ENCODE measurements at places on chromosomes 1 and 21.

DNA sequence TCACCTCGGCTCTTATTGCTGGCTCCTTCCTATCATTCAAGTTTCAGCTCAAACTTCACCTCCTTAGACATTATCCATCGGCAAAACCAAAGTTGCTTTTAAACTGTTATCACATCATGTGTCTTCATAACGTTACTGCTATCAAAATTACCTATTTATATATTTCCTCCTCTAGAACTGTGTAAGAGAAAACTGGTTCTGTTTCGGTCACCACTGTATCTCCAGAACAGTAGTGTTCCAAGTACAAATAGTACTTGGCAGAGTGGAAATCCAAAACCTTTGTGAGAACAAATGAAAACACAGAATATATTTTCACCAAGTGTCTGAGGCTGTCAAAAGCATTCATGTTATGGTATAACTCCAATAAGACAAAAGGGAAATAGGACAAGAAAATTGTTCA is 9.1 kb downstream of the ZRANB2 start:
- DNase-seq, result no peak

GRCh38 chr1:220684890-220685289 is 5.3 kb upstream of the C1orf115 start:
- peak; percentile 17 for DNase-seq

GRCh38 chr1:54485416-54485815 is 62.6 kb upstream of the ACOT11 start:
- no peak for DNase-seq

DNA sequence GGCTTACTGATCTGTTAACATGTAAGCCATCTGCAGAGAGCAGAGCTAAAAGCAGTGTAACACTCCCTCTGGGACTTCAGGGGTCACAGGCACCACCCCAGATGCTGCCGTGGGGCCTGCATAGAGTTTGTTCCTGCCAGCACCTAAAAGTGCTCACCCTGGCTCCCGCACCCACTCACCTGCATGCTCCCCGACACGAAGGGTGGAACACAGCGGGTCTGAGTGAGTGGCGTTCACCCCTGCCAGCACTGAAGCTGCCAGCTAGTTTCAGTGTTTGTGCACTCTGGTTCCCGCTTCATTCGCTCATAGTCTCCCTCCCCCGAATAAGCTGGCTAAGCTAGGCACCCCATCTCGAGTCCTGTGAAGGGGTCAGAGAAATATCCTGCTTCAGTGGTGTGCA is 1681.0 kb downstream of the NCAM2 start:
- peak; percentile 9 for DNase-seq

GRCh38 chr1:195686764-195687163 is 921.5 kb downstream of the KCNT2 start:
- DNase-seq, result no peak

- DNase-seq, result no peak
Measured at GRCh38 chr21:28068455-28069358, 924.0 kb downstream of the LTN1 start.

DNA sequence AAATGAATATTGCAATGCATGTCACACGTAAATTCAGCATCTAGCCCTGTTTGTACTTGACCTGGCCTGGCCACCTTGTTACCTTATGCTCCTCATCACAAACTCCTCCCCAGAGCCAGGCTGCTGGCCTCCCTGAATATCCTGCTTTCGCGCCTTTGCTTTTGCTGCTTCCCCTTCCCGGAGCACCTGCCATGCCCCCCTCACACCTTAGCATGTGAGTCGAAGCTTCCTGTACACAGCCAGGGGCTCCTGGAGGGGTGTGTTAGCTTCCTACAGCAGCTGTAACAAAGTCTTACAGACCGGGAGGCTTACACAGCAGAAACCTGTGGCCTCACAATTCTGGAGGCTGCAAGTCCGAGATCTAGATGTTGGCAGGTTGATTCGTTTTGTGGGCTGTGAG is 60.1 kb downstream of the TLR5 start:
- no peak for DNase-seq

GRCh38 chr1:50633465-50633864 is 210.2 kb upstream of the DMRTA2 start:
- DNase-seq, result peak; percentile 28

- DNase-seq, result peak; percentile 60
Measured at GRCh38 chr21:34129039-34129891, 55.9 kb downstream of the MRPS6 start.

GRCh38 chr1:54551891-54552290 is 3.9 kb downstream of the ACOT11 start:
- DNase-seq, result no peak

- DNase-seq, result no peak
Measured at GRCh38 chr1:2061065-2061778, 11.0 kb downstream of the PRKCZ start.

DNA sequence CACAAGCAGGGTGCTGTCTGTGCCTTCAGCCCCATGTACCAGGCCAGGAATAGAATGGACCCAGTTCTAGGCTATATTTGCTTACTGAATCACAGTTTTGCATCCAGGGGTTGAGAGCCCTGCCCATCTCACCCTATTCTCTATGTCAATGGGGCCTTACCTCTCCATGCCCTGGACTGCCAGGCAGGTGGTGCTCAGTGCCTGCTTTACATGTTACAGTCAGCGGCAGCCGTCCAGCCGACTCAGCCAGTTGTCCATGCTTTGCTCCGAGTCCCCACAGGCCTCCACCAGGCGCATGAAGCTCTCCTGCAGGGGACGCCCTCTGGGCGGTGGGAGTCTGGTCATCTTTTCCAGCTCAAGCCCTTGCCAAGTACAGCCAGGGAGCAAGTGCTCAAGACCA is 12.2 kb upstream of the FAM167B start:
- no peak for DNase-seq

GRCh38 chr1:3028531-3029282 is 7.4 kb downstream of the ACTRT2 start:
- no peak for DNase-seq

DNA sequence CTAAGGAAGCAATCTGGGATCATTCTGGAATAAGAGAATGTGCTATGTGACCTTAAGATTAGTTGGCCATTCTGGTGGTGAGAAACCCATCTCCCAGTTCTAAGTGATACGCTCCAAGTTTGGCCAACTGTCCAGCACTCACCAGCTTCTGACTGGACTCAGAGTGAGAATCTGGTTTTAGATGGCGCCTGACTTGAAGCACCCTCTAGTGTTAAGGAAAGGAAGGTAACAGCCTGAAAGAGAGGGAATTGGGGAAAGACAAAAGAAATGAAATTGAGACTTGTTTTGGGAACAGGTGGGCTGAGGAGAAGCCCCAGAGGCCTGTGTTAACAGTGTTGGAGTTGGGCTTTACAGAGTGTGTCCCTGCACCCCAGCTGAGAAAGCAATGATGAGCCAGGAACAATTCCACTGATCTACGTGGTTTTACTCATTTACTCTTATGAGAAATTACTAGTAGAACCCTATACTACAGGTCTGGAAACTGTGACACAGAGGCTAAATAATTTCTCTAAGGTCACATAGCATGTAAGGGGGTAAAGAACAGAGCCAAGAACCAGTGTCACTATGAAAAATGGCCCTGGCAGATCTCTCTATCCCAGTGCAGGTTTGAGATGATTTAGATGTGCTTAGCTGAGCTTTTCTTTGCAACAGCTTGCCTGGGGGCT is 9.3 kb upstream of the FCAMR start:
- no peak for DNase-seq

DNA sequence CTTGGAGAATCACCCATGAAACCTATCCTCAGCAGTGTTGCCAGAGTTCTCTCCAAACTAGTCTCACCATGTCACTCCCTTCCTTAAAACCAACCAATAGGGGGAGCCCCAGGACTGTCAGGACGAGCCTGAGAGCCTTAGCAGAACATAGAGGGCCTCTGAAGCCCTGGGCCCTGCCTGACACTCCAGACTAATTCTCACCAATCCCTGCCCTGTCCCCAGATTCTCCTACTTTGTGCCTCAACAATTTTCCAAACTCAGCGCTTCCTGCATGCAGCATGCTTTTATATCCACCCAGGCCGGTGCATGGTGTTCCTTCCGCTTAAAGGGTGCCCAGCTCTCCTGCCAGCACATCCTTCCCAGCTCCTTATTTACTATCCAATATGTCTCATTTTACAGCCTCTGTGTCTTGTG is 42.7 kb downstream of the HSD3B1 start:
- peak; percentile 13 for DNase-seq

- peak; percentile 67 for DNase-seq
Measured at GRCh38 chr21:41548781-41549180, 40.8 kb upstream of the TMPRSS2 start.

- no peak for DNase-seq
Measured at GRCh38 chr1:216237927-216238542, 185.2 kb downstream of the USH2A start.

DNA sequence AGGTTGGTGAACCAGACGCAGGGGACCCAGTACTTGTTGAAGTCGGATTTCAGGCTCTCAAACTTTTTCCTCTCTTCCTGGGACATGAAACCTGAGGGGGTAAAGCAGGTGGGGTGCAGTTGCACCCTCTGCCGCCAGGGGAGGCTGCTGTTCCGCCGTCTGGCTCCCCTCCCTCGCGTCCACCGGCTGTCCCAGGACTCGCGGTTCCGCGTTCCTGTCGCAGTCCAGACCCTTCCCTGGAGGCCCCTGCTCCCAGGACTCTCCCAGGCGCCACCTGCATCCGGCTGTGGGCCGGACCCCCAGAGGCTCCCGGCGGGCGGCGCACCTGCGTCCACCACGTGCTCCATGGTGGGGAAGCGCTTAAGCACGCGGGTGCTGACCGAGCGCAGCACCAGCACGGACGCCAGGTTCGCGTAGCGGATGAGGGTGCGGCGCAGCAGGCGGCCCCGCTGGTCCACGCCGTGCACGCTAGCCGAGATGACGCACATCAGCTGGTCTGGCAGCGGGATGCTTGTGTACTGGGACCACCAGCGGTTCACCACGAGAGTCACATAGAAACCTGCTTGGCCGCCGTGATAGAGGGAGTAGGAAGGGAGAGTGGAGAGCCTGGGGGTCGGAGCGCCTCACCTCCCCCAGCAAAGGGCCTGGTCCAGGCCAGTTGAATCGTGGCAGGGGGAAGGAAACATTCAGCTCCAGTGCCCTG is 1.7 kb downstream of the BEST4 start:
- DNase-seq, result peak; percentile 92

GRCh38 chr1:177969109-177969508 is 749 bp downstream of the SEC16B start:
- DNase-seq, result no peak

- DNase-seq, result no peak
Measured at GRCh38 chr1:152084853-152085252, 4.0 kb downstream of the TCHHL1 start.

DNA sequence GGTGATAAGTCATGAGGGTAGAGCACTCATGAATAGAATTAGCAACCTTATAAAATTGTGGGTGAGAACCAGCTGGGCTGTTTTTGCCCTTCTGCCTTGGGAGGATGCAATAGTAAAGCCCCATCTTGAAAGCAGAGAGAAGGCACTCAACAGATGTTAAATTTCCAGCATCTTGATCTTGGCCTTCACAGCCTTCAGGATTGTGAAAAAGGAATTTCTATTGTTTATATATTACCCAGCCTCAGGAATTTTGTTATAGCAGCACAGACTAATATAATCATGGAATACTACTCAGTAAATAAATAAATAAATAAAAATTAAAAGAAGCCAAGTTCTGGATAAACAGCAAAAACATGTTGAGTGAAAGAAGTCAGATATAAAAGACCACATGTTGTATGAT is 175.2 kb downstream of the KCNT2 start:
- DNase-seq, result no peak

DNA sequence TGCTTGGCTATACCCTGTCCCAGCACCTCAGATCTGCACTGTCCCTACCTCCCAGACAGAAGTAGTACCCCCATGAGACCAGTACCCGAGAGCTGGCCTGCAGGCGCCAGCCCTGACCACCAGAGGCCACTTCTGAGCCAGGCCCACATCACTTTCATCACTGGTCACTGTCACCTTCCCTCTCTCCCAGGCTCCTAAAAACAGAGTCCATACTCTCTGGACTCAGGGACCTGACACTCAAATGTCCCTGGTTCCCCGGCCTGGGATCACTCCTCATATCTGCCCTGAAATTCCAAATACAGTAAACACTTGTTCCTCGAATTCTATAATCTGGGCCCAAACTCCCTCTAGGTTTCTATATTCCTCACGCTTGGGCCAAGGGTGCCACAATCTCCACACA is 18.7 kb downstream of the TMEM53 start:
- peak; percentile 38 for DNase-seq

DNA sequence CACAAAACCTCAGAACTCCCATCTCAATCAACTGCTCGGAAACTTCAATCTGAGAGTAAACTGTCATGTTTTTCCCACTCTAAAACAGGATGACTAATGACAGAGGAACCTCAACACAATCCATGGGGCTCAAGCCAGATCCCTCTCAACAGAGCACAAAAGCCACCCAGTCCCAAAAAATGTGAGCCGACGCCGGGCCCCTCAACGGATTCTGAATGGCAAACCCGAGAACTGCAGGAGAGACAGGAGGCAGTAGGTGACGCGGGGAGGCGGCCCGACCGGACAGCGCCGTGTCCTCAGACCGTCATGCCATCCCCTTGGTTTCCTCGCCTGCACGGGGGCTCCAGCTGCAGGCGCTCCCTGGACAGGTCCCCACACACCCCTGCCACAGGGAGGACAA is 53.4 kb downstream of the SSBP3 start:
- DNase-seq, result no peak

DNA sequence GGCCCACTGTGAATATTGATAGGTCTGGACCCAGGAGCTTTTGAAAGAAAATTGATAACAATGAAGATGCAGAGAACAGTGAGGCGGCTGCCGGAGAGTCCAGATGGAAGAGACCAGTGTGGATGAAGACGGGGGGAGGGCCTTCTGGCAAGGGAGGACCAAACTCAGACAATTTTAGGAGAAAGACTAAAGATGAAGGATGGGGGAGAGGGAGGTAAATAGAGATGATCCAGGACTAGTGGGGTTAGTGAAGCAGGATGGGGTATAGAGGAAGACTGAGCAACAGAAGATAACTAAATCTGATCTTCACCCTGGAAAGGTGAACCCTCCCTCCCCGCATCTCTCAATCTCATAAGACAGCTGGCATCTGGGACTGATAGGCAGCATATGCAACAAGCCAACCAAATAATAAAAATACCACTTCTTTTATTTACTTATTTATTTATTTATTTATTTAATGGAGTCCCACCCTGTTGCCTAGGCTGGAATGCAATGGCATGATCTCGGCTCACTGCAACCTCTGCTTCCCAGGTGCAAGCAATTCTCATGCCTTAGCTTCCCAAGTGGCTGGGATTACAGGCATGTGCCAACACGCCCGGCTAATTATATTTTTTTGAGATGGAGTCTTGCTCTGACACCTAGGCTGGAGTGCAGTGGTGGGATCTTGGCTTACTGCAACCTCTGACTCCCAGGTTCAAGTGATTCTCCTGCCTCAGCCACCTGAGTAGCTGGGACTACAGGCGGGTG is 10.5 kb downstream of the EIF3I start:
- DNase-seq, result no peak

DNA sequence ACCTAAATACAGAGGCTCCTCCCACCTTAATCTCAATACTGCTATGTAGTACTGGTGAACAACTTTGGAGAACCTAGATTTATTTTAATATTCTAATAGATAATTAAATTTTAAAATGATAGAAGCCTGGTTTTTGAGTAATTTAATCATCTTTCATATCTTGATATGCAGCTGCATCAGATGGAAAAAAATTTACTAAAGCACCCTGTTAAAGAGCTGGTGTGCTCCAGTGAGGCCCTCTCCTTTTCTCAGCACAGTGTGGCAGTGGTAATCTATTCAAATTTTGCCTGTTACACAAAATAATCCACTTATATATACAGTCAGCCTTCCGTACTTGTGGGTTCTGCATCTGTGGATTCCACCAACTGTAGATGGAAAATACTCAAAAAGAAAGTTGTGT is 82.8 kb downstream of the LRRC8C start:
- DNase-seq, result no peak

- no peak for DNase-seq
Measured at GRCh38 chr1:94324178-94324544, 86.8 kb upstream of the ARHGAP29 start.

GRCh38 chr1:36207339-36207738 is 16.9 kb upstream of the THRAP3 start:
- DNase-seq, result no peak

All from retina (tissue), 1 donor.